ENCODE measurements at places on chromosomes 3 and 15.
A peak's percentile ranks its signal among the peaks of the same experiment; 100 is the strongest.

- no peak for DNase-seq
Measured at GRCh38 chr3:156601497-156601896, 46.6 kb upstream of the SSR3 start.

- peak; percentile 12 for DNase-seq
Measured at GRCh38 chr3:127959873-127960272, 44.8 kb downstream of the KBTBD12 start.

GRCh38 chr3:30502051-30502741 lies 104.2 kb upstream of the TGFBR2 start:
- no peak for DNase-seq

DNA sequence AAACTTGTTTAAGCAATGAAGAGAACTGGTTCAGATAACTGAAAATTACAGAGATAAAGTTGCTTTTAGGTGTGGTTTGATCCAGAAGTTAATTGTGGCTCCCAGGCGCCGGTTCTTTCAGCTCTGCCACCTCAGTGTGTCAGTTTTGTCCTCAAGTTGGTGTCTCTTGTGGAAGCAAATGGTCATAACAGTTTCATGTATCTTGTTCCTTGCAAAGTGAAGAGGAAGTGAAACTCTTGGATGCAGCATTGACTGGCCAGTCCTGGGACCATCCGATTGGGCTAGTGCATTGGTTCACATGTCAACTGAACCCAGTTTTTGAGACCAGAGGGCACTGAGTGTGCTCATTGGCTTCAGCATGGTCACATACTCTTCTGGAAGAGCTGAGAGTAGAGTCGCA lies 181.4 kb upstream of the GRM7 start:
- DNase-seq: no peak

DNA sequence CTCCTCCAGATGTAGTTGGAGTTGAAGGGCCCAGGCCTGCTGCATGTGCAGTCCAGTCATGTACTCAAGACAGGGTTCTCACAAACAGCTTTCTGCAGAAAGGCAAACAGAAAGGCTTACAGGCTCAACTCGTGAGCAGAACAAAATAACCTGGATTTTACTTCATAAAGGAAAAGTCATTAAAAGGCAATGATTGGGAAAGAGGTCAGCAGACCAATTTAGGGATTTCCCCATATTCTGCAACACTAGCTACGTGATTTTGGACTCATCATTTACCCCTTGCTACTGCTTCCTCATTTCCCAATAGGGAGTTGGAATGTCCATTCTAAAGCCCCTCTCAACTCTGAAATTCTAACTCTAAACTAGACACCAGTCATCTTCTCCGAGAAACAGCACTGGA lies 18.1 kb downstream of the METTL6 start:
- no peak for DNase-seq

DNA sequence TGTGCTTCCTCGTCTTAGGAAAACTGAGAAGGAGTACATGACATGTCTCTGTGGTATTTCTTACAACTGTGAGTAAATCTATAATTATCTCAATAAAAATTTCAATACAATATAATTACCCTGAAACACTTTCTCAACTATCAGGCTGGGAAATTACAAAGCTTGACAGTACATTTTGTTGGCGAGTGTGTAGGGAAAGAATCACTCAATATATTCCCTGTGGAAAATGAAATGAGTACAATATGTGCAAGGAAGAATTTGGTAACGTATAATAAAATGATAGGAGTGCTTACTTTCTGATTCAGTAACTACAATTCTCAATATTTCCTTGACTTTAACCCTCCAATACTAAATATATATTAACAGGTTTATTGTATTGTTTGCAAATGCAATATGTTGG lies 818.2 kb upstream of the CADM2 start:
- DNase-seq: no peak

DNA sequence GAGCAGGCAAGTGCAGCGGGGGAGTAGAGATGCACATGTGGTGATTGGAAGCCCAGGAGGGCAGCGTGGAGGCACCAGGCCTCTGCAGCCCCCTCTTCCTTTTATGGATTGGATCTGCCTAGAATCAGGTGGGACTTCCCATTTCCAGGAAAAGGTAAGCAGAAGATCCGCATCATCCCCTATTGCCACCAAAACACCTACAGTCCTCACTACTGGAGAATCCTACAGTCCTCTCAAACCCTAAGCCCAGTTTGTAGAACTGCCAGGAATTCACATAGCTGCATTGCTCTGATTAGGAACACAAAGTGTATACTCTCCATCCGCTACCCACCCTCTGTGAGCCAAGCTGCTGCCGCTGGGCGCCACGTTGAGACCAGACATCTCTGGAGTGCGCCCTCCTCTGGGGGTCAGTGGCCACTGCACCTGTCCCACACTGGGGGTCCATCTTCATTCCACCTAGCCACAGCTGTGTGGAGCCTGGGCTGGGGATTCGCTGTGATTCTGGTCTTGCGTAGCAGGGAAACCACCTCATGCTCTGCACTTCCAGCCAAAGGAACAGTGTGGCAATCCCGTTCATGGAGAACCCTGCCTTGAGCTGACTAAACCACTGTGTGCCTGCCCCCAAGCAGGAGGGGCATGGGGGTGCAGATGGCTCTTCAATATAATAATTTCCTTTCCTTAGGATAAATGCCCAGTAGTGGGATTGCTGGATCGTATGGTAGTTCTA lies 88.9 kb upstream of the PTX3 start:
- DNase-seq: no peak

DNA sequence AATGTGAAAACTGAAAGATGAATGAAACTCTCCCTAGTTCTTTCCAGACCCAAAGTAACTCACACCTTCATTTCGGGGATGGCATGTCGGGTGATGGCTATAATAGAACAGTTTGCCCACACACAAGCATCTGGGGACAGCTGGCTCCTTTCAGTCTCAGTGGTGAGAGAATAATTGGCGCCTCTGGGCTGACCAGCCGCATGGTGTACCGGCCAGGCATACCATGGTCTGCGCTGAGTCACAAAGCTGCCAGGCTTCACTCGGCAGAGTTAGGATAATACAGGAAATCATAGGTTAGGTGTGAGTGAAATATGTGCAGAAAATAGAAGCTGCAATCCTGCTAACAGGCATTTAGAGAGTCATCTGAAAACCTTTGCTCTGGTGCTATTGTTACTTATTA lies 80.4 kb upstream of the IGF1R start:
- no peak for DNase-seq

GRCh38 chr3:128487538-128487812 lies 5.5 kb downstream of the GATA2 start:
- DNase-seq: no peak

- no peak for DNase-seq
Measured at GRCh38 chr15:46848704-46849103, 868.6 kb upstream of the SEMA6D start.

DNA sequence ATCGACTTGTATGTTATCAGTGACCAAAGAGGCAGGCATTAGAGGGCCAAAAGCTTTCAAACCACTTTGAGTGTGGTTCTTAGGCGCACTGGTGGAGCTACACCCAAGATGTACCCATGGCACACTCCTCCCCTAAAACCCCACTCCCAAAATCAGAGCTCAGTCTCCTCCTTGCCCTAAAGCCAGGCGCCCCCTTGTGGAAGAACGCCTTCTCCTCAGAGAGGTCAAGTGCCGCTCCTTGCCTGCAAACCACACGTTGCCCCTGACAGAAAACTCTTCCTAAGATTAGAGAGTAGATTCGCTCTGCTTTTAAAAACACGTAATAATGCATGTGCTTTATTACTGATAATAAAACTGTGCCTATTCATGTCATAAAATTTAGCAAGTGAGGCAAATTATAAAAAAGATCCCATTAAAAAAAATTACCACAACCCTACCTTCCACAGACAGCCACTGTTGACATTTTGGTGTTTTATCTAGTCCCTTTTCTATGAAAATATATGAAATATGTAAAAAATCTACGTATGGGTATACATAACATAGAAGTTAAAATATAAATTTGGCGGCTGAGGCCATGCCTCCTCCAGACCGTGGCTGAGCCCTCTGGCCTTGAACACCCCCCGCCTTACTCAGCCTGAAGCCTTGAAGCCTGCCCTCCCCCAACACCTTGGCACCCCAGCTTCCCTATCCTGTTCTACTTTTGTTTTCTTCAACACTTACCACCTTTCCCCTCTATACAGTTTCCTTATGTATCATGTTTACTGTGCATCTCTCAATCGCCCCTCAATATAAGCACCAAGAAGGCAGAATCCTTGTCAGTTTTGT lies 33.5 kb downstream of the BCL2L10 start:
- peak; percentile 93 for DNase-seq

DNA sequence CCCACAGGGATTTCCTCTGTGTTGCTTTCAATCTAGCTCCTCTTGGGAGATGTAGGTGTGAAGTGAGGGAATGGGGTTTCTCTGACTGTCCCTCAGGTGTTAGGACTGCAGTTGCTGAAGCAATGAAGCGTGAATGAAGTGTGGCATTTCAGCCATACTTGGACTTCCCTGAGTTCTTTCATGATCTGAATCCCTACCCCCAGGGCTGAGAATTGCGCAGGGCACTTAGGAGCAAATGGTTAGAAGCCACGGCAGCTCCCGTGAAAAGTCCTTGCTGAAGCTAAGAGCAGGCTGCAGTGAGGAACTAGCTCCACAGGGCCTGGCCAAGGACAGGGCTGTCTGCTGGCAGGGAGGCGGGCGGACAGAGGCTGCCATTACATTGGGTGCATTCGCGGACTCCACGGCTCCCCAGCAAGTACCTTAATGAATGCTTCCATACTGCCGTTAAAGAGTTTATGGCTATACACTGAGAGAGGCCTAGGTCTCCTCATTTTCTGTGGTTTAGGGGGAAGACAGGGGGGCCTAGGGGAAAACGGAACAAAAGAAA lies 69.0 kb upstream of the RAD18 start:
- no peak for DNase-seq

- DNase-seq: no peak
Measured at GRCh38 chr15:46523701-46524100, 888.9 kb downstream of the SQOR start.

DNA sequence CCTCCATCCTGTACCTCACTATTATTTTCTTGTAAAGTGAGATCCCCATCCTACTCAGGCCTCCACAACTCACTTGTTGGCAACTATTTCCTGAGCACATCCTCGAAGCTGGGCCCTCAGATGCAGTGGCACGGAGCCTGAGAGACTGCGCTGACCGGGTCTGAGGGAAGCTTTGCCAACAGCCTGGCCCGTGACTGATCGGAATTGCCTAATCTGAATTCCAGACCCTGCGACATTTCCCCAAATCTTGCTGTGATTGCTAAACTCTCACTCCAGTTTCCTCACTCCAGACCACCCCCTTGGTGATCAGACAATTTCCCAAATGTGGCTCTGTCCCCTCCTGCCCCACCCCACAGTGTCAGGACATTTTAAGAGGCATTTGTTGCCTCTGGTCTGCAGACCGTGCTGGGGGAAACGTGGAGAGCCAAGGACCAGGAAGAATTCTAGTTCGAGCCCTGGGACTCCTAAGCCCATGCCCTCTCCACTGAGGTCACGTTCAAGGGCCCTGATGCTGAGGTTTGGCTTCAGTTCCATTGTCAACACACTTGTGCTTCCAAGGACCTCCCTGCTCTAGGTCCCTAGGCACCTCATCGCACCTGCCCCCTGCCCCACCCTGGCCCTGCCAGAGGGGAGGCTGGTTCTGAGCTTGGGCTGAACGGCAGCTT lies 22.8 kb downstream of the KLHL25 start:
- no peak for DNase-seq

DNA sequence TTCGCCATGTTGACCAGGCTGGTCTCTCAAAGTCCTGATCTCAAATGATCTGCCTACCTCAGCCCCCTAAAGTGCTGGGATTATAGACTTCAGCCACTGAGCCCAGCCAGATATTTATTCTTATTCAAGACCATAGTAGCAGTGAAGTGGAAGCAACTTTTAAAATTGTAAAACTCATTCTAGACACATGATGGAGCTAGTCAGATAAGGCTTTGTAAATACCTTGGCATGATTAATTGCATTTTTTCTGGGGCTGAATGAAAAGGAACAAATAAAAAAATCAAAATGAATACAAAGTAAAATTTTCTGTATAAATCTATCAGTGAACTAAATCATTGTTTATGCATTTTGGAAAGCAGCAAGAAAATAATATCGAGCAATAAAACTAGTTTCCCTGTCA lies 4.1 kb upstream of the MYO1E start:
- no peak for DNase-seq

DNA sequence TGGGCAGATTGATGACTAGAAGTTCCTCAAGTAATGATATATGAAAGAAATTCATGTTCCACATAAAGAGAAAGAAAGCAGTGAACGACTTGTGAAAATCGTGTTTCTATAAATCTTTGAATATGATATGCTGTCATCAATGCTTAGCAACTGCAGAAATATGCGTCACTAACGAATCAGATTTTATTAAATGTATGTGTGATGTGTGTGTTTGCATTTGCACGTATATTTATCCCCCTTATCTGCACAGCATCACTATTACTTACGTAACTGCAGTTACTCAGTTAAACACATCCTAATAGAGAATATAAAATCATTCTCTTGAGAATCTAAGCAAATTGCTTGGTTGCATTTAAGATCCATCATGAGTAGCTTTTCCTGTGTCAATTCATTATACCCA lies 468.6 kb downstream of the FGF12 start:
- DNase-seq: no peak

DNA sequence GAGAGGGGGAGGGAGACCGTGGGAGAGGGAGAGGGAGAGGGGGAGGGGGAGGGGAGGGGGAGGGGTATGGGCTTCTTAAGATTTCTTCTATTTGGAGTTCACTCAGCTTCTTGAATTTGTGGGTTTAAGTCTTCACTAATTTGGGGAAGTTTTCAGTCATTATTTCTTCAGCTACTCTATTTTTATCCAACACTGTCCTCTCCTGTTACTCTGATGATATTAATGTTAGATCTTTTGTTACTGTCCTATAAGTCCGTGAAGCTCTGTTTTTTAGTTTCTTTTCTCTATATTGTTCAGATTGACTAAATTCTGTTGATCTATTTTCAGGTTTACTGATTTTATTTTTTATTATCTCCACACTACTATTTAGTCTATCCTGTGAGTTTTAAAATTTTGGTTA lies 351.5 kb upstream of the TPM1 start:
- DNase-seq: no peak

DNA sequence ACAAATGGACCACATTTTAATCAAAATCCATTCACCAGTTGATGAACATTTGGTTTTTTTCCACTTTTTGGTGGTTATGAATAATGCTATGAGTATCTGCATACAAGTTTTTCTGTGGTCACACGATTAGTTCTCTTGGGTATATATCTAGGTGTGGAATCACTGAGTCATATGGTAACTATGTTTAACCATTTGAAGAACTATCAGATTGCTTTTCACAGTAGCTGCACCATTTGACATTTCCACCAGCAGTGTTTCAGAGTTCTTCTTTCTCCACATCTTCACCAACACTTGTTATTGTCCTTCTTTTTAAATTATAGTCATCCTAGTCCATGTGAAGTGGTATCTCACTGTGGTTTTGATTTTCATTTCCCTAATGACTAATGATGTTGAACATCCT lies 33.3 kb upstream of the ATG7 start:
- DNase-seq: no peak

GRCh38 chr15:46080016-46080415 lies 445.2 kb downstream of the SQOR start:
- no peak for DNase-seq

- DNase-seq: no peak
Measured at GRCh38 chr15:22936577-22937472, 43.3 kb downstream of the CYFIP1 start.

- DNase-seq: no peak
Measured at GRCh38 chr15:34799149-34800101, 4.1 kb upstream of the ACTC1 start.

All from activated naive CD4-positive, alpha-beta T cell treated with anti-CD3 and anti-CD28 coated beads for 36 hours (primary cell).